Chondrocyte (in vitro differentiated cells): ENCODE measurements at places on chromosomes 13 and 19. TPM values are rescaled to one million over a fixed set of nuclear protein-coding genes. Genes with fewer than 3 reads are reported as not detected.

The CGB2 gene
- total RNA-seq, result 0.56 TPM in 1 of 3 replicates, not detected in the others

- peak overlapping the region; percentile 95 for H3K4me3 ChIP-seq
- no peaks in the 10 kb centered on the region for H3K36me3 ChIP-seq
- DNase-seq, result no peak
- no peaks in the 10 kb centered on the region for H3K27me3 ChIP-seq
- H3K27ac ChIP-seq, result peak overlapping the region; percentile 91
Measured at GRCh38 chr13:19864746-19865309, 1.4 kb upstream of the ZMYM5 start.

The EHD2 gene
- 304 to 497 TPM (median 493 TPM) in 3 replicates for total RNA-seq

DNA sequence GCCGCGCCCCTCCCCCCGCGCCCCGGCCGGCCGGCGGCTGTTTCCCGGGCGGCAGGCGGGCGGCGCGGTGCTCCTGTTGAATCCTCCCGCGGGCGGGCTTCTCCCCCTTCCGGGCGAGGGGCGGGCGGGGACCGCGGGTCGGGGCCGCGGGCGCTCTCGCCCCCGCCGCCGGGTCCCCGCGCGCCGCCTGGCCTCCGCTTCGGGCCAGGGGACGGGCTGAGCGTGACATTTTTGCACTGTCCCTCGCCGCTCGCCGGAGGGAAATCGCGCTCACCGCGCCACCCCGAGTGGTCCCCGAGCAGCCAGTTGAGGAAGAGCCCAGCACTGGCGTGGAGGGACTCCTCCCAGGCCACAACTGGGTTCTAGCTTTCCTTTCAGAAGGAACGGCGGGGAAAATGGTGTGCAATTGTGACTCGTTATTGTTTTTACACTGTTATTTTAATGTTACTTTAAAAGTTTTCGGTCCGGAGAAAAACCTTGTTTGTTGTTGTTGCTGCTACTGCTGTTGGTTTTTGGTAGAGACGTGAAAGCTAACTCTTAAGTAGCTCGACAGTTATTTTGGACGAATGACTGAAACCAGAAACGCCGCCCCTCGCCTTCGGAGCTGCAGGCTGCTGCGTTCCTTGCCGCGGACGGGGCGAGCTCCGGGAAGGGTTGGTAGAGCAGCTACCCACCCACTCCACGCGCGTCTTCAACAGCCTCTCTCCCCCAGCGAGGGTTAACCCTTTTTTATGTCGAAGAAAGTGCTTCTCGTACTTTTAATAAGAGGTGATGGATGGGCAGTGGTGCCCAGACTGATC lies 959 bp downstream of the PDS5B start:
- H3K4me3 ChIP-seq, result peak overlapping the region; percentile 89
- no peaks in the 10 kb centered on the region for H3K36me3 ChIP-seq
- H3K27ac ChIP-seq, result peak overlapping the region; percentile 93

DNA sequence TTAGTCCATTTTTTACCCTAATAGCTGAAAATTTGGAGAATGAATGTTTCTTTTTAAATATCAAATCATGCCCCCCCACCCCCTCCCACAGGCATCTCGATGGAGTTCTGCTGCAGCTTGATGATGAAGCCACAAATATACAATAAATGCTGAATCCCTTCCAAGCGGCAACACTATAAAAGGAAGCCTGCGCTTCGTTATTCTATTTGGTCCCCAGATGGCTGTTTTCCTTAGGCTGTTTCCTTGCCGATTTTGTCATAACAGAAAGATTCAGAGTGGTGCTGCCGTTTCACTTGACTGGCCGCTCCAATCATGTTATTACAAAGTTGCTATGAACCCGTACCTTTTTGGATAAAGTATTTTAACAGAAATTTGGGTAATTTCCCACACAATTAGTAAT lies 79.5 kb downstream of the MYO16 start:
- H3K27ac ChIP-seq, result no peak overlapping the region
- peaks cover 6% of the 10 kb centered on the region for H3K27me3 ChIP-seq
- no peak for DNase-seq
- H3K36me3 ChIP-seq, result no peaks in the 10 kb centered on the region
- H3K4me1 ChIP-seq, result no peaks in the 10 kb centered on the region

DNA sequence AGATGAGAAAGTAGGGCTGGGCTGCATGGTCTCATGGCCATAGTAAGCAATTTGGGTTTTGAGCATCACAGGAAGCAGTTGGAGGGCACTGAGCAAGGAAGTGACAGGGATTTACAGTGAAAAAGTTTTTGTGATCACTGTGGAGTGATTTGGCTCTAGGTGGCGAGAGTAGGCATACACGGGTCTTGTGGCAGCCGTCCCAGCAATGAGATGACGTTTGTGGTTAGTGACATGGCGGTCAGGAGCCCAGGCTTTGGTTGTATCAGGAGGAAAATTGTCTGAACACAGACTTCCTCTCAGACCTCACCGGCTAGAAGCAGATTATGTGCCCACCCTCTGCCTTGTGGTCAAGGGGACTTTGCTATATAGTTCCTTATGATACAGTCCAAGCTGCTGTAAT lies 3.3 kb downstream of the ZNF444 start:
- no peak overlapping the region for H3K4me3 ChIP-seq
- no peaks in the 10 kb centered on the region for H3K27me3 ChIP-seq
- DNase-seq, result no peak
- H3K27ac ChIP-seq, result no peak overlapping the region
- peaks cover 7% of the 10 kb centered on the region for H3K36me3 ChIP-seq

DNA sequence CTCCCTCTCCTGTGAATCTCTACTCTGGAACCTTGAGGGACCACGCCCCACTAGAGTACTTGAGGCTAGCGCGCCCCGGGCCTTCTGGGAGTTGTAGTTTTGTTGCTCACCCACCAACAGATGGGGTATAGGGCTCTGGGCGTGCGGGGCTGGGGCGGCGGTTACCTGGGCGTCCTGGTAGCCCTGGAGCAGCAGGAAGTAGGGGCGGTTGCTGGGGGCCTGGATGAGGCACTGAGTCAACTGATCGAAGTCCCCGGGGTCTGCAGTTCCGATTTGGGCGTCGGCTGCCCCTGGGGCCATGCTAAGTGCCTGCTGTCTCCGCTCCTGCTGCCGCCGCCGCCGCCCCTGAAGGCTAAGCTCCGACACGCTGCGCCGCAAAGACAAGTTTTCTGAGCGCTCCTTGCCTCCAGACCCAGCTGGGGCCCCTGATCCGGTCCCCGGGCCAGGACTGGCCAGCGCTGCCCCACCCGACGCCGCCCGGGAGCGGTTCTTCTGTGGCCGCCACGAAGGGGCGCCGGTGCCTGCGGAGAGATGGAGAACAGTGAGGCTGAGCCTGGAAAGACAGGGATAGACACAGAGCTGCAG lies 5.3 kb downstream of the RASIP1 start:
- no peaks in the 10 kb centered on the region for H3K27me3 ChIP-seq
- peak overlapping the region; percentile 8 for H3K27ac ChIP-seq
- DNase-seq, result no peak
- H3K36me3 ChIP-seq, result peaks cover 2% of the 10 kb centered on the region

DNA sequence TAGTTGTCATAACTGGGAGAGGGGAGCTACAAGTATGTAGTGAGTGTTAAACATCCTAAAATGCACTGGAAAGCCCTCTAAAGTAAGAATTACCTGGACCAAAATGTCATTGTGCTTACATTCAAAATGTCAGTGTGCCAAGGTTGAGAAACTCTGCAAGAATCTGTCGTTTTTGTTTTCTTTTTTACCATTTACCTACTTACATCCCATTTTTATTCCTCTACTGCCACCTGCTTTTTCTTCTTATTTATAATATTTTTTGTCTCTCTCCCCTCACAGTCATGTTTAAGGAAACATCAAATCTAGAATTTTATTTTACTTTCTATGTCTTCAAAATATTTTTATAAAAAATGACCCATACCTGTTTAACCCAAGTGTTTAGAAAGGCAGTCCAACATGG lies 226.4 kb downstream of the PCDH17 start:
- H3K27ac ChIP-seq, result no peak overlapping the region
- no peaks in the 10 kb centered on the region for H3K36me3 ChIP-seq
- no peaks in the 10 kb centered on the region for H3K27me3 ChIP-seq
- no peak for DNase-seq

GRCh38 chr19:16355293-16356043 lies 30.8 kb downstream of the KLF2 start:
- H3K36me3 ChIP-seq, result peaks cover 4% of the 10 kb centered on the region
- no peak for DNase-seq
- no peaks in the 10 kb centered on the region for H3K27me3 ChIP-seq
- peaks cover 6% of the 10 kb centered on the region for H3K4me1 ChIP-seq
- no peak overlapping the region for H3K27ac ChIP-seq

DNA sequence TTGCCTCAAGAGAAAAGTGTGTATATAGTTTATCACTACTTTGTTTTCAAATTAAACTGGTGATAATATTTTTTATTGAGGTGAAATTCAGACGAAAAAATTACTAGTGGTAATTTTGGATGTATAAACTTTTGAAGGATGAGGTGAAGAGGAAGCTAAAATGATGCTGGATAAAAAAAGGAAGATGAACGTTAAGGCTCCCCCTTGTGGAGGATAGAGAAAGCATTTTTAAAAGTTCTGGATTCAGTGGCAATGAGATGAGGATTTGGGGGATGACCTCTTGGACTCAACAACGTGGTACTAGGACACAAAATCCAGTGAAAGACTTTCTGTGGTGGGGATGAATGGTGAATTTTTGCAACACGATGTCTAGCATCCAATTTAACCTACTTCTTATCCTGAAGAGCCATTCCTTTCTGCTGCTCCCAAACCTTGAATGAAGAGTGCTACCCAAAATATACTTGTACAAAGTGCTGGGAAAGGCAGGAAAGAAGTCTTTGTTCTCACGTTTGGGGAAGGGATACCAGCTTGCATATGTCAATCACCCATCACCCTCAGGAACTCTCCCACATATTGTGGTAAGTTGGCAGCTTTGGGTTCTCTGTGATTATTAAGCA lies 7.3 kb upstream of the SIGLEC5 start:
- no peaks in the 10 kb centered on the region for H3K36me3 ChIP-seq
- DNase-seq, result no peak

DNA sequence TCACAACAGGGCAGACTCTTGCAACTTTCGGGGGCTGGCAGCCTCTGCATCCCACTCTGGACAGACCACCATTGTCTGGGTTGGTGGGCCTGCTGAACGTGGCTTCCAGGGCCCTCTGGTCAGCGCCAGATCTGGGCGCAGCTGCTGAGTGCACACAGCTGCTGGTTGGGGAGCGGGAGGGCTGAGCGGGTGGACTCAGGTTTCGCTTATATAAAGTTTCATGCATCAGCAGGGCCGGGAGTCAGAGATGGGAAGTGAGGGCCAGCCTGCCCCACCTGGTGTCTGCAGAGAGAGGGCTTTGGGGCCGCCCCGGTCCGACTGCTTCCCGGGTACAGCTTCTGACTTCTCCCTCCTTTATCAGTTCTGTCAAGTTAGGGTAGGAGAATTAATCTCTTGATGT lies 6.9 kb downstream of the ARHGEF7 start:
- H3K27ac ChIP-seq, result peak overlapping the region; percentile 54
- DNase-seq, result no peak
- H3K4me3 ChIP-seq, result no peak overlapping the region
- H3K4me1 ChIP-seq, result peaks cover 71% of the 10 kb centered on the region
- no peaks in the 10 kb centered on the region for H3K27me3 ChIP-seq
- H3K36me3 ChIP-seq, result peaks cover 2% of the 10 kb centered on the region

DNA sequence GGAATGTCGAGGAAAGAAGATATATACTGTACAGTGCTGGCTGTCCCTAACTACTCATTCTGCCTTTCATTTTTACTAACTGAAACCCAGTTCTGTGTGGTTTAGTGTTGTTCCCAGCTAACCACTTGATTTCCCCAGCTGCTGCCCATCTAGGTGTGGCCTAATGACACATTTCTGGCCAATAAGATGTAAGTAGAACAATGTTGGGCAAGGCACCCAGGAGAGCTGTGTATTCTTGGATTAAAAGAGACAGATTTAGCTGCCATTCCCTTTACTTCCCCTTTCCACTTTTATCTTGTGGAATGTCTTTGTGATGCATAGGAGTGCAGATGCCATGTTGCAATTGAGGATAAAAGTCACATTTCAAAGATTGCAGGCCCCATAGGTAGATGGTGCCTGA lies 28.3 kb upstream of the PCDH9 start:
- no peak for DNase-seq
- no peaks in the 10 kb centered on the region for H3K4me1 ChIP-seq
- no peak overlapping the region for H3K4me3 ChIP-seq
- H3K27me3 ChIP-seq, result no peaks in the 10 kb centered on the region

The NLRP4 gene
- total RNA-seq, result not detected in 3 replicates

DNA sequence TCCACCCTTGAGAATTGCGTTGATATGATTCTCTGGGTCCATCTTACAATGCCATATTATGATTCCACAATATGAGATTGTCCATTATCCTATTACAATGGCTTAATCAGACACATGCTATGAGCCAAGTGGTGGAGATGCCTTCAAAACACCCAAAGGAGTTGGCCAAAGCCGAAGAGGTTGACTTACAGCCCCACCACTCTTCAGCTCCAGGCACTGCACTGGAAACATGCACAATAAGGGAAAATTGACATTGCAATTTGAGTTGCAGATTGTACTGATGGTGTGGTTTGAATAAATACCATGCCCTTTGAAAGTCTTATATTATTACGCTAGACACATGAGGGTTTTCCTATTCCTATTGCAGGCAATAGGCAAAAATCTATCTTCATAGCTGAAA lies 75.4 kb upstream of the TNFSF11 start:
- H3K27me3 ChIP-seq, result peaks cover 2% of the 10 kb centered on the region
- DNase-seq, result no peak
- no peak overlapping the region for H3K27ac ChIP-seq
- H3K4me3 ChIP-seq, result no peak overlapping the region
- peaks cover 23% of the 10 kb centered on the region for H3K4me1 ChIP-seq

- no peak for DNase-seq
- H3K4me3 ChIP-seq, result no peak overlapping the region
- H3K27ac ChIP-seq, result no peak overlapping the region
- H3K36me3 ChIP-seq, result peaks cover 2% of the 10 kb centered on the region
Measured at GRCh38 chr13:110042253-110042950, 256.0 kb upstream of the IRS2 start.

DNA sequence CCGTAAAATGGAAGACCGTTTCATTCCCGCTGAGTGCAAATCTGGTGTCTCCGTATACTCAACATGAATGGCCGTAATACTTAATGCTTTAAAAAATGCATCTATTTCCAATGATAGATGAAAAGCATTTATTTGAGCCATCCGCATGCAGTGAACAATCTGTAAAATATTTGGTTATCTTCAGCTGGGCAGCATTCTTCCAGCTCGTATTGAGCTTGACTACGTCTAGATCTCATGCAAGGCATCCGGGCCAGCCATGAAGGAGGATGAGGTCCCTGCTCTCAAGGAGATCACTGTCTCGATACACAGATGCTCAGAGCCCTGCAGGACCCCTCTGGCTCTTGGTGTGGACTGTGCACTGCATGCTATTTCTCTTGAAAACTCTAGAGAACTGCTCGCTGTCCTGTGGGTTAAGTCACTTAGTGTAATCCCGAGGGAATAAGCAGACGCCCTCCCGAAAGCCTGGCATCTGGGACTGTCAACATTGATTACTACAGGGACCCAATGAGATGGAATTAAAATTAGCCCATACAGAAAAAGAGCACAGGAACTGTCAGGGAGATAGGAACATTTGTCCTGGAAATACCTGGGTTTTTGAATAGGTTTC lies 112.4 kb upstream of the RNF113B start:
- H3K27me3 ChIP-seq, result no peaks in the 10 kb centered on the region
- peaks cover 4% of the 10 kb centered on the region for H3K36me3 ChIP-seq
- no peak overlapping the region for H3K4me3 ChIP-seq
- H3K4me1 ChIP-seq, result peaks cover 59% of the 10 kb centered on the region
- no peak for DNase-seq

The PBX4 gene
- total RNA-seq, result 1.1 to 1.5 TPM (median 1.2 TPM) in 3 replicates

- no peaks in the 10 kb centered on the region for H3K4me1 ChIP-seq
- H3K27ac ChIP-seq, result no peak overlapping the region
- no peak overlapping the region for H3K4me3 ChIP-seq
Measured at GRCh38 chr19:4447327-4448146, 10.1 kb downstream of the UBXN6 start.

- no peak overlapping the region for H3K27ac ChIP-seq
- no peak for DNase-seq
- peaks cover 6% of the 10 kb centered on the region for H3K27me3 ChIP-seq
- no peaks in the 10 kb centered on the region for H3K36me3 ChIP-seq
Measured at GRCh38 chr19:31164791-31165251, 184.4 kb downstream of the TSHZ3 start.

The CAMSAP3 gene
- total RNA-seq, result 0.41 to 0.42 TPM in 2 of 3 replicates, not detected in the other
